ENCODE measurements at places on chromosomes 13 and 19.

- no peak for DNase-seq
Observed at GRCh38 chr13:55038230-55038629, 2009.6 kb downstream of the OLFM4 start.

- DNase-seq = no peak
Observed at GRCh38 chr19:55588738-55589137, 8.1 kb upstream of the ZNF579 start.

DNA sequence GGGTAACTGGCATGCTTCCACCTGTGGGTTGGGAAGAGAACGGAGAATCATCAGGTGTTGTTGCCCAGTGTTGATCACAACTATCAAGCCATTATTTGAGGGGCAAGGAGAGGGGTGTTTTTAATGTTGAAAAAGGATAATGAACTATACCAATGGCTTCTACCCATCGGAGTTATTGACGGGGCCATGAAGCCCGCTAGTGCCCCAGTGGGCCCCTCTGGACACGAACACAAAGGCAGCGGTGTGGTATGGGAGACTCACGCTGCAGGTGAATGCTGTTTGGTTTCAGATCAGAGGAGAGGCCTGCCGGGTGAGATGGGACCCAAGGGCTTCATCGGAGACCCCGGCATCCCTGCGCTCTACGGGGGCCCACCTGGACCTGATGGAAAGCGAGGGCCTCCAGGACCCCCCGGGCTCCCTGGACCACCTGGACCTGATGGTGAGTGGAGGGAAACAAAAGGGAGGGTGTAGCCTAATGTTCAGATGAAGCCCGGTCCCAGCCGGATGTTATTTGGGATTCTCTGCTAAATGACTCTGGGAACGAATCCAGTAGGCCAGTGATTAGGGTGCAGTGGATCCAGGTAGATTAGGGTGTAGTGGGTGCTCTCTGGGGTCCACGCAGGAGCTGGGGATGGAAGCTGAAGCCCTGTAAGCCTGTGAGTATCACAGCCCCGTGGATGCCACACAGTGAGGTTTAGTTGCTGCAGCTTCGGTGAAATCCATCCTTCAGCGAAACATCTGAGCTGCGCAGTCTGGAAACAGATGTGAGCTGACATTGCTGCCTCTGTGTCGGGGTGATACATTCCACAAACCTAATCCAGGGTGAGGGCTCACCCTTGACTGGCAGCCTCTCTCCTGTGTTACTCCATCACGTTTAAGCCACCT lies 111.3 kb downstream of the RAB20 start:
- DNase-seq = no peak

- DNase-seq = no peak
Observed at GRCh38 chr13:33318744-33319143, 33.2 kb upstream of the STARD13 start.

DNA sequence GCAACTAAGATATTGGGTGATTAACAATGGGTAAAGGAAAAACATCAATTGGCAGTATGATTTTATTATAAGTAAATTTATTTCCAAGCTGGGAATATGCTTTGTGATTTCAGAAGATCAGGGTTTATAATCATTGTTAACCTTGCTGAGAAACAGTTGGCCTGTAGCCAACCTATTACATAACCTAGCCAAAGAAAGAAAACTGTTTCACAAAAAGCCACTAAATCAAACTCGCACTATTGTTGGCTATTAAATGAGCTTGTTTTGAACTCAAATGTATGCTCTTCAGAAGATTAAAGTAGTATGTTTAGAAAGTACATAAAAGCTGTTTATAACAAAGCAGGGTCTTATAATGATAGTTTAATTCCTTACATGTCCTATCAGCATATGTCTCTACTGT lies 151.7 kb downstream of the LHFPL6 start:
- no peak for DNase-seq

- DNase-seq = peak; percentile 65
Observed at GRCh38 chr13:44575741-44576350, at the start of gene TSC22D1. Gene TSC22D1 (minus strand): TSS chr13:44576330. CDS start chr13:44576074, 256 bp downstream.

GRCh38 chr13:80050252-80050651 lies 290.7 kb downstream of the SPRY2 start:
- DNase-seq = no peak
